M059J (cell line): ENCODE measurements at places on chromosomes 2 and 18.
A peak's percentile ranks its signal among the peaks of the same experiment; 100 is the strongest.

DNA sequence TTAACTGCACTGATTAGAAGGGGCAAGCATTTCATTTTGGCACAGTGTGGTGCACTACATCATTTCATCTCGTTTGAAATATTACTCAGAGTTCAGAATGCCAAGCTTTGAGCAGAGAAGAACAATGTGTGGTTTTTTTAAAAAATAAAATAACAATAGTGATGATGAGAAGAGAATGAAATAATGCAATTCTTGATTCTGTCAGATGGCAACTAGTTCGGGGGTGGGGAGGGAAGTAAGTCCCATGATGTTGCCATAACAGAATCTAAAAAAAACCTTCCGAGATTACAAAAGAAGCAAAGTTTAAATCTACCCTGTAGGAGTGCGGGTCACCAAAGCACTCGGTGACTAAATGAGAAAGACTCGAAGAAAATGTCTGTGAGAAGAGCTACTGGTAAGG lies 490.4 kb downstream of the NR4A2 start:
- no peak for DNase-seq

GRCh38 chr2:112821682-112822081 lies 14.9 kb downstream of the IL1B start:
- DNase-seq = no peak

GRCh38 chr2:125471963-125472362 lies 1184.0 kb upstream of the GYPC start:
- peak; percentile 46 for DNase-seq

DNA sequence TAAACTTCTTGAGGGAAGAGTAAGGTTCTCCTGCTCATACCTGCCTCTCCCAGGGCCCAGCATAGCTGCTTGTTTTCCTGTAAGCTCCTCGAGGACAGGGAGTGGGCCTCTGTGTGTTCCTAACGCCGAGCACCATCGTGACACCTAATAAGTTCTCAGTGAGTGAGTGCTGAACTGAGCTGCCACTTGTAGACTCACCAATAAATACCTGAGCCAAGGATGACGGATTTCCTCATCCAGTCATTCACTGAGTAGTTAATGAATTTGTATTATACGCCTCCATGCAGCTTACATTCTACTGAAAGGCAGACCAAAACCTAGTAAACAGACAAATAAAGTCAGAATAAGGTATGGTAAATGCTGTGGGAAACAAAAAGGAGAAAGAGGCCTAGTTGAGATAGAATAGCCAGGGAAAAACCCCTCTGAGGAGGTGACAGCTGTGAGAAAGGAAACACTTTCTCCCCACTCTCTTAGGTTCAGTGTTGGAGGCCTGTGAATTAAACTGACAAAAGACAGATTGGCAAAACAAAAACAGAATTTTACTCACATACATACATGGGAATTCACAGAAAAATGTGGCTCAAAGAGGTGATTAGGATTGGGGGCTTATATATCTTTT lies 138.6 kb downstream of the B3GNT2 start:
- DNase-seq = no peak

DNA sequence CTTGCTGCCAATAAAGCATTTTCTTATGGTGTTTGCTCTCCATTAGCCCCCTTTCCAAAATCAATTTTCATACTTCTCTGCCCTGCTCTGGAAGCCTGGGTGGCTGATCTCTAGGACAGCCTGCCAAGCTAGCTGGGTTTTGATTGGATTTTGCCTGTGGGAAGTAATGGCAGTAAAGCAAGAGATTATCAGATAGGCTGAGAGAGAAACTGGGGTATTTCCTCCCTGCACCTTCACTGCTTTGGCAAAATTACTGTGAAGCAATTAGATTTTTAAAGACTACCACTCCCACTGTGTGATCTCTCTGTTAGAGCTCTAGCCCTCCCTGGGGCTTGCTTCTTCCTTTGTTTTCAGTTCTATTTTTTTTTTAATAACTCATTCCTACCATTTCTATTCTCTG lies 223.8 kb downstream of the DLGAP1 start:
- DNase-seq = no peak

DNA sequence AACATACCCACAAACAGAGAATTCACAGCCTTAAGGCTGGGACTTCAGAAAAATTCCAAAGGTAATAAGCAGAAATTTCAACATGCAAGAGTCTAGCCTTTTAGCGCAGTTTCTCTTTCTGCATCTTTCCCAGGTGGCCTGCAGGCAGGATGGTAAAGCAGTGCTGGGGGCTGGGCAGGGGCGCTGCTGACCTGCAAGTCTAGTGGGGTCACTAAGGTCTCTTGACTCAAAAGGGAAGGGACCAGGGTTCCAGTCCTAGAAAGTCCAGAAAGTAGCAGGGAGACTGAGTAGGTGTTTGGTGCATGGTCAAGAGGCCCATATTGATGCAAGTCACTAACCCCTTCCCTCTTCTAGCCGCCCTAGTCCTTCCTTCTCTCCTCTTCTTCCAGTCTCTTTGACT lies 169.2 kb downstream of the TGIF1 start:
- DNase-seq = no peak

GRCh38 chr2:238912228-238912915 lies 64.5 kb downstream of the TWIST2 start:
- DNase-seq = no peak

- peak; percentile 32 for DNase-seq
Observed at GRCh38 chr2:240220371-240220770, 79.9 kb upstream of the OTOS start.

DNA sequence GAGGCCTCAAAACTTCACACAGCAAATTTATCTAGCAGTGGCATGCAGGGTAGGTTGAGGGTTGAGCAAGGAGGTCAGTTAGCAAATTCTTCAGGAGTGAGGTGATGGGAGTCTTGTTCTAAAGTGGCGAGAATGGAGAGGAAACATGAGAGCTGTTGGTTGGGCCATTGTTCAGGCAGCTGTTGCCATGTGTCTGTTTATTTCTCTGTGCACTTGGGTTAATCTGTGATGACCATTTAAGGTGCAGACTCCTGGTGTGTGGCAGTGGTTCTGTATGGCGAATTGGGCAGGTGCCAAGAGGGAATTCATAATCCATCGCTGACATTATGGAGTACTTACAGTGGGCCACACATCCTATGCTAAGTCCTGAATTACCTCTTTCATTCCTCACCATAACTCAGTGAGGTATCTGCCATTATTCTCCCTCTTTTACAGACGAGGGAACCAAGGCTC lies 30.4 kb downstream of the TMEM178A start:
- peak; percentile 87 for DNase-seq

GRCh38 chr2:8509621-8510020 lies 172.2 kb upstream of the ID2 start:
- DNase-seq = no peak

DNA sequence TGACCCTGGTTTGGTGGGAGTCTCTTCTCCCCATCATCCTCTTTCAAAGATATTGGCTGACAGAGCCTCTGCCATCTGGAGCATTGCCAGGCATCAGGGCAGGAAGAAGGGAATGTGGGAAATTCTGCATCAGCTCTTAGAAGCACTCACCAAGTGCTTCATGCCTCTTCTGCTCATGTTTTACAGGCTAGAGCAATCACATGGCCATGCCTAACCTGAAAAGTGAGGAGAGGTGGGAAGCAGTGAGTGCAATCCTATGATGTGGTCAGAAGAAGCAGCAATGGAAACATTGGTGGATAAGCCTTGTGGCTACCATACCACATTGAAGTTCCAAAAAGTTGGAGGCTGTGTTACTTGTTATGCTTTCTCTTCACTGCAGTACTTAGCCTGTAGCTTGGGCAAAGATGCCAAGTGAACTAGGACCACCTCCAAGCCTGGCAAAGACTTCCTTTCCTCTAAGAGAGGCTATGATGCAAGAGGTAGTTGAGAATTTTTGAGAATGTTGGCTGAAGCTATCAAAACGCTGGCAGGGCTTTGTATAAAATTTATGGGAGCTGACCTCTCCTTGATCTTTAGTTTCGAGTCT lies 64.1 kb downstream of the BCL2L11 start:
- DNase-seq = no peak

- no peak for DNase-seq
Observed at GRCh38 chr2:189066037-189066436, 91.9 kb downstream of the COL3A1 start.

GRCh38 chr2:207473931-207474235 lies 55.9 kb upstream of the CREB1 start:
- no peak for DNase-seq

- no peak for DNase-seq
Observed at GRCh38 chr18:24817587-24818371, 357.3 kb downstream of the HRH4 start.

- DNase-seq = no peak
Observed at GRCh38 chr18:600107-600506, 3.3 kb downstream of the CLUL1 start.

DNA sequence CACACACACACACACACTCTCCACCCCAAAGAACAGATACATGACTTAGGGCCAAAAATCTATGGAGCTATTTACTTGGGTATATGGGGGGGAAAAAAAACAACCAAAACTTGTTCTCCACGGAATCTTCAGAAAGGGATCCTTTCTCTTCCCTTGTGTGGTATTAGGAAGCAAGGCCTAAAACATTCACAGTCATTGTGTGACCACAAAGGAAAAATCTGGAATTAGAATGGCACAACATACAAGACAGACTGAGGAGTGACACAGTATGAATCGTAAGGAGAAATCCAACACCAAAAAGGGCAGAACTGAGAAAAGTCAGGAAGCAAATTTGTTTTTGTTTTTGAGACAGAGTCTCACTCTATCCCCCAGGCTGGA lies 70.3 kb downstream of the ASXL2 start:
- DNase-seq = peak; percentile 59

DNA sequence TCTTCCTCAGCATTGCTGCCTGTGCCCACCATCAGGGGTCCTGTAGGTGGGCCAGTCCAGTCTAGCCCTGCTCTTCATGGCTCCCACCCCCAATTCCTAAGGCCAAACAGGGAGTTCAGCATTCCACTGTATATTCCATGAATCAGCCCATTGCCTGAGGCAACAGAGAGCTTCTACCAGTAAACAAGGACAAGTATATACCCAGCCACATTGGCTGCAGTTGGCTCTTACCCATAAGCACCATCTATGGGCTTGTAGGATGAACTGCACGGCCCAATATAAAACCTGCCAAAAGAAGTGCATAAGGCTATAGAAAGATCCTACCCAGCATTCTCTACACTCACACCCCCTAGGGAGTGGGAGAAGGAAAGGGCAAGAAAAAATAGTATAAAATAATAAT lies 95.1 kb upstream of the SALL3 start:
- no peak for DNase-seq

GRCh38 chr2:157866666-157867642 lies 9.2 kb downstream of the ACVR1 start:
- DNase-seq = no peak

DNA sequence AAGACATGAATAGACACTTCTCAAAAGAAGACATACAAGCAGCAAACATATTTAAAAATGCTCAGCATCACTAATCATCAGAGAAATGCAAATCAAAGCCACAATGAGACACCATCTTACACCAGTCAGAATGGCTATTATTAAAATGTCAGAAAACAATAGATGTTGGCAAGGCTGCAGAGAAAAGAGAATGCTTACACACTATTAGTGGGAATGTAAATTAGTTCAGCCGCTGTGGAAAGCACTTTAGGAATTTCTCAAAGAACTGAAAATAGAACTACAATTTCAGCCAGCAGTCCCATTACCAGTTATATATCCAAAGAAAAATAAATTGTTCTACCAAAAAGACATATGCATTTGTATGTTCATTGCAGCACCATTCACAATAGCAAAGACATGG lies 61.7 kb downstream of the STRADB start:
- DNase-seq = peak; percentile 12

- peak; percentile 51 for DNase-seq
Observed at GRCh38 chr18:56009411-56009810, 421.4 kb upstream of the TCF4 start.

- DNase-seq = no peak
Observed at GRCh38 chr2:189681903-189682302, 7.4 kb downstream of the ANKAR start.

DNA sequence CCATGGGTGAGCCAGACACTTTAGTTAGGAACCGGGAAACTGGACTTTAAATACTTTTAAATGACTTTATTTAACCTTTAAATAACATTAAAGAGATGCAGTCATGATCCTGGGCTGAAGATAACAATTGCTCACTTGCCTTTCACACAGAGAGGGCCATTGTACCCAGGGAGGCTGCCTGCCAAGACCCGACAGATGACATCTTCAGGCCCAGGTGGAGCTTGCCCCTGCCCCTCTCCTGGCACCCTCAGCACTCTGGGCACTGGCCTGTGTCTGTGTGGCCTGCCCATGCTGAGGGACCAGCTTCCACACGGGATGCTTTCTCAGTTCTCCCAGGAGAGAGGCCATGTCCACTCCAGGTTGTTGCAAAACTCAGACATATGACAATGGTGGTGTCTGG lies 216.4 kb upstream of the MYT1L start:
- DNase-seq = no peak

DNA sequence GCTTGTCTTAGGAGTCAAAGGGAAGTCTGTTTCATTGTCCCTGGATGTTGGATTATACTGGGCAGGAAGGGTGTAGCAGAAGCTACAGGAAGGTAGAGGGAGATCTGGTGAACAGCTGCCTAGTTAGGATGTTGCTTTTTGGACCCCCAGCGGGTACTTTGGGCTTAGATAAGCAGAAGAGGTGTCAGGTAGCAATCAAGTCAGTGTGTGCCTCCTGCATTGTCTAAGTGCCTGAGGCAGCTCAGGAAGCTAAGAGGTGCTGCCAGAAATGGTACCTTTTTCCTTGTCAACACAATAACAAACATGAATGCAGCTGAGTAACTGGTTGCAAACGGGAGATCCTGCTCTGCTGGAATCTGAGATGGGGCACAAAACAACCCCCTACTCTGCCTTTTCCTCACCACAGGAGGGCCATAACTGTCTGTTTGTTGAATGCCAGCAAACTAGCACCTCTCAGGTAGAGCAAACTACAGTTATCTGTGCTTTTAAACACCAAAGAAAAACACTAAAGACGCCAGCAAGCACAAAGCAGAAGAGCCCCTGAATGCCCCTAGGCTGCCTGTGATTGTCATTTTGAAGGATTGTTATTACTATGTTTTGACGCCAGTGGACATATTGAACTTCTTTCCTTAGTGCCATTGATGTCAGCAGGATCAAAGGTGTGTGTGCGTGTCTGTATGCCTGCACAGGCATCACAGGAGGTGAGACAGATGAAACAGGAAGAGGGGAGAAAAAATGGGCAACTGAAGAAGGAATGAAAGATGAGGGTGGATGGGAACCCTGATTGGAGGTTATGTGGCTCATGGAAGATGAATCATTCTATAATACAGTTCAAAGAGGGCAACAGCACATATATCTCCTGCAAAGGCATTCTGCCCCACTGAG lies 151.4 kb downstream of the ETAA1 start:
- DNase-seq = no peak

DNA sequence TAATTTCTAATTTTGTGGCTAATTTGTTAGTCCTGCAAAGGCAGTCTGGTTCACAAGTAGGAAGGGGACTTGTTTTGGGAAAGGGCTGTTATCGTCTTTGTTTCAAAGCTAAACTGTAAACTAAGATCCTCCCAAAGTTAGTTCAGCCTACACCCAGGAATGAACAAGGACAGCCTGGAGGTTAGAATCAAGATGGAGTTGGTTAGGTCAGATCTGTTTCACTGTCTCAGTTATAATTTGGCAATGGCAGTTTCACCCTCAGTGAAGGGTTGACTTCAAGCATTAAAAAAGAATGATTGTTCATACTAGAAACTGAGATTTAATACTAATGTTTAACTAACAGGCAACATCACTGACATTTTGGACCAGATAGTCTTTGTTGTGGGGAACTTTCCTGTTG lies 69.5 kb downstream of the KIAA2012 start:
- no peak for DNase-seq
